ENCODE measurements at places on chromosomes 3 and 15.
A peak's percentile ranks its signal among the peaks of the same experiment; 100 is the strongest.

DNA sequence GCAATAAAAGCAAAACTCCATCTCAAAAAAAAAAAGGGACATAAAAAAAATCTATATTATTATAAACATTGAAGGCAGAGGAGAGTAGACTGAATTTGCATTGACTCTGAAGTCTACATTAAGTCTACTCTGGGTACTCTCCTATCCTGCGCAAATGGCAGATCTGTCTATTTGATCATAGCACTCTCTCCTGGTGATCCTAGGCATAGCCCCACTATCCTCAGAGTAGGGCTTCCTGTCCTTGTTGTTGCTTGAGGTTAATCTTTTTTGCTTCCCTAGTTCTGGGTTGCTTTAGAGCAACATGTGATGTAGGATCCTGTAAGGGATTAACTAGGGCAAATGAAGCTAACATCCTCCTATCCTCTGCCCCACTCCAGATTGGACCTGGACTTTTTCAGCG is 82.1 kb upstream of the LRRFIP2 start:
- DNase-seq: no peak

GRCh38 chr15:73385205-73385604 is 16.4 kb upstream of the HCN4 start:
- no peak for DNase-seq

DNA sequence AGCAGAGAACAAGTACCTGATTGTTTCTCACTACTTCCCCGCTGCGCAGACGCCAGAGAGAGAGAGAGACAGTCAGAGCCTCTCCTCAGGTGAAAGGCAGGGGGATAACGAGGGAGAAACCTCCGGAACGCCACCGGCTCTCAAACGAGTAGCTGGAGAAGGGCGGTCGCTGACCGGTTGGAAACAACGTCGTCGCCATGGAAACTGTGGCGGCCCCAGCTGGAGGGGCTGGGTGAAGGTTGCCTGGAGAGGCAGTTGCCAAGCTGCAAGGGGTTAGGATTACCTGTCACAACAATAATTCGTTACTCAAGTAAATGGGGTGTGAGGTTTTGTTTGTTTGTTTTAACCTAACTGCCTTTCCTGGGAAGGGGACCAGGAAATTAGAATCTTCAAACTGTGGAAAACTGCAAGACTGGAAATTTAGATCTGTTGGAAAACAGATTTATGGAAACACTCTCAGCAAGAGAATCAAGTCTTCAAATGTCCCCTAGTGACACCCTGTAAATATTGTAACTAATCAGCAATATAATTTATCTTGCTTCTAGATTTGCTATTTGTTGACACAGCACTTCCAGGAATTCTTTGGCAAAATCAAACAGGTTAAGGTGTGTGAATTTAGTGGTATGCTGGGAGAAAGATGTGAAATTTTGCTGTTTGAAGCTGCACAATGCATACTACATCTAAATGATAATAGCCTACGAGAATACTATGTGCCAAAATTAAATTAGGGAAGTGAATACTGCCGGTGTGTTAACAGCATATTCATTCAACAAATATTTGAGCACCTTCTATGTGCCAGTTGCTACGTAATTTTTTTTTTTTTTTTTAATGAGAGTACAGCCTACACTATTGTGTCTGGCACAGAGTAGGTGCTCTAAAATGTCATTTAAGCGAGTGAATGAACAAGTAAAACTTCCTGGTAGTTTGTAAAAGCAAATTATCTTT is at the start of gene DNAH12:
Gene DNAH12, minus strand, starts transcription at position 164 of the 945 bp plus-strand sequence. CDS start 1,474 bp downstream, outside the sequence.
- no peak for DNase-seq

DNA sequence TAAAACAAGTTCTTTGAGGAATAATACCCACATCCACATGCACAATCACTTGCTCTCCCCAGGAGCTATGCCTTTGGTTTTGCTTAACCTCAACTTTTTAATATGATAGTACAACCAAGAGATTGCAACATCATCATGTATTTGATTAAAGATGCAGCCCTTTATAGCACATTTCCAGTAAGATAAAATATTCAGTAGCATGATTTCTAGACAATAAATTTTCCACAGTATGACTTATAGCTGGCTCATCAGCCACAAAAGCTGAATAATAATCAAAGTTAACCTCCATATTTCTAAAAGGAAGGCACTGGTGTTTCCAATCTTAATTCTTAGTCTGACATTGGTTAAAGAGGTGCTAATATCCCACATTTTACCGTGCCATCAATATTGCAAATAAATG is 622.5 kb downstream of the TBL1XR1 start:
- DNase-seq: no peak

DNA sequence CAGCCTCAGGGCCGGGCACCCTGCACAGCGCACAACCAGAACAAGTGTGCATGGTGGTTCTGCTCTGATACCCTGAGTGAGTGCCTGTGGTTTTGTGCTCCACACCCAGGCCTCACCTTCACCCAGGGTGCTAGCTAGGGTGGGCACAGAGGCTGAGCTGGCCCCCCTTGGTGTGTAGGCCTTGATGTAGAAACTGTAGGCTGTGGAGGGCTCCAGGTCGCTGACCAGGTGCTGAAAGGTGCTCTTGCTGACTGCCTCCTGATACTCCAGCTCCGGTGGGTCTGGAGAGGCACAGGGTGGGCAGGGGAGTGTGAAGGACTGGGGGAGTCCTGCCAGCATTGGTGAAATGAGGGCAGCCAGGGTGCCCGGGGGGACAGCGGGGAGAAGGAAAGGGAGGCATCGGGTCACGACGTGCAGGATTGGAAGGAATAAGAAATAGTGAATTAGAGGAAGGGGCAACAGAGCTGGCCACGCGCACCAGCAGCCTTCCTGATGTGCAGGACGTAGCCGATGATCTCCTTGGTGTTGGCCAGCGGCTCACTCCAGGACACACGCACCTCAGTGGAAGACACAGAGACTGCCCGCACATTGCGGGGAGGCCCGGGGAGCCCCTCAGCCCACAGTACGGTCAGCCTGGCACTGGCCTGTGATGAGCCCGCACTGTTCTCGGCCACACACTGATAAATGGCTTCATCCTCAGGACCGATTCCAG is 26.6 kb downstream of the RNU5B-1 start:
- DNase-seq: no peak

DNA sequence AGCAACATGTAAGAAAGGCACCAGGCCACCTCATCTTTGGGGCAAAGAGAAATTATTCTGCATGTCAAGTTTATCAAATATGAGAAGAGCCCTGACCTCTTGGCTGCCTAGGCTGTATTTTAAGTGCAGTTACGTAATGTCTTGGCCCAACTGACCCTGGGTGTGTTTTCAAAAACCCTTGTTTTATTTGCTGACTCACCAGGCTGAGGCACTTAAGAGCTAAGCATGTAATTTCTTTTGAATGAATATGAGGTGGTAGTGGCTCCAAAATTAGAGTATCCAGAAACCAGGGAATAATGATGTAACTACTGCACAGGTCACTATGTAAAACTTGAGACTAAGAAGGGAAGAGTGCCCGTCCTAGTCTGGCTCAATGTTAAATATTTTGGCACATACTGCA is 24.3 kb downstream of the PGPEP1L start:
- no peak for DNase-seq

- no peak for DNase-seq
Observed at GRCh38 chr3:52339612-52340011, 23.5 kb downstream of the DNAH1 start.

- DNase-seq: no peak
Observed at GRCh38 chr15:51926809-51927208, 44.8 kb downstream of the LEO1 start.

GRCh38 chr15:34019369-34019990 is 19.5 kb downstream of the AVEN start:
- no peak for DNase-seq

DNA sequence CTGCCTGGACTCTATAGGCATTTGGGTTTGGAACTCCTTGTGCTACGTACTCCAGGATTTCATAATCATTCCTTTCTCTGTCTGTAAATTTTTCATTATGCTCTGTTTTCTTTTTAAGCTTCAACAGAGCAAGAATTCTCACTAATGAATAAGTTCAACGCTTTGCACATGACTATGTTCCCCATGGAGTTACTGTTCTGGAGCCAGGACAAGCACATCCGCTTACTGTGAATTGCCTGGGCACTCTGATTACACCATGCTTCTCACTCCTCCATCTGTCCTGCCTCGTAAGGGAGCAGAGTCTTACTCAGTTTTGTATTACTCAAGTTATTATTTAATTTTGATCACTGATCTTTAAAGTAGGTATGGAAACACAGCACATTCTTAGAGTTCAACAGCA is 472.7 kb downstream of the RAP2B start:
- no peak for DNase-seq

DNA sequence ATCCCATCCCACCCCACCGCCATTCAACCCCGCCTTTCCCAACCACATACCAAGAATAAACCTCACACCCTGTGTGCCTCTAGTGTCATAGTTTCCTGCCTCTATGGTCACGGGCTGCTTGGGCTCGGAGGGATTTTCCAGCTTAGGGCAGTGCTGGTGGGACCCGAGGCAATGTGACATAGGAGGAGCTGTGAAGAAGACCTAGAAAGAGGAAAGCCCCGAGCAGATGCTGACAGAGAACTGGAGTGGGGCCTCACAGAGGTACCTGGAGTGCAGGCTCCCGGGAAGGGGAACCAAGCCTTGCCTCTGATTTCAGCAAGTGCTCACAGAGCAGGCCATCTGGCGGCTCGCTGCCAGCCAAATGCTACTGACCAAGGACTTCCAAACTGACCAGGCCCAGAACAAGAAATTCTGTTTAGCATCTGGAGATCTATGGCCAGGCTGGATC is 27.5 kb downstream of the BHLHE40 start:
- peak; percentile 72 for DNase-seq

- no peak for DNase-seq
Observed at GRCh38 chr15:35443376-35443775, 102.6 kb downstream of the DPH6 start.

DNA sequence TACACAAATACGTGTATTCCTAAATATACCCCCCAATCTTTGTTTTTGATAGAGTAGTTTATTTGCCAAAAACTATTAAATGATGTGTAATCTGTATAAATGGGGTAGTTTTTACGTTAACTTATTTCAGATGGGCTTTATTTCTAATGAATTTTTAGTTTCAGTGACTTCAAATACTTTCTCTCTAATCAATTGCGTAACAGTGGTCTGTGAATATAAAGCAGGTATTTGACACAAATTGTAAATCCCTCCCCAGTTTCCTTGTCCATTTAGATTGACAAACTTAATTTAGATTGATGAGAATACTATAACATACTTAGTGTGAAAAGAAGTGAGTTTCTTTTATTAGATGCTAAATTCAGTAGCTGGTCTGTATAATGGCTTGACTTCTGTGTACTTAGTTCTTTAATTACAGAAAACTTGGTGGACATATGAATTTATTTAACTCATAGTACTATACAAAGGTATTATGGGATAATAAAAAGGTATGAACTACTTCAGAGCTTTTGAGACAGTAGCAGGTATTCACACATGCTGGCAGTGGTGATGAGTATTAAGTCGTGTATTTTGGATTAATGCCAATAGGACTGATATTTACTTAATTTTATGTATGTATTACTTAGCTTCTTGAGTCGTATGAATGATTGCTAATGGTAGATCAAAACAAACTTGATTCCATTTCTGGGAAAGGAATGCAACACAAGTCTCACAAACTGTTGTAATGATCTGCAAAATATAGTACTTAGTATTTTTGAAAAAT is 81.6 kb downstream of the STT3B start:
- no peak for DNase-seq

- peak; percentile 49 for DNase-seq
Observed at GRCh38 chr15:63381301-63382204, at the start of gene CA12. Gene CA12 (minus strand): TSS chr15:63381846. CDS start chr15:63381720, 126 bp downstream.

- DNase-seq: no peak
Observed at GRCh38 chr15:70876011-70876410, 16.2 kb downstream of the THAP10 start.

DNA sequence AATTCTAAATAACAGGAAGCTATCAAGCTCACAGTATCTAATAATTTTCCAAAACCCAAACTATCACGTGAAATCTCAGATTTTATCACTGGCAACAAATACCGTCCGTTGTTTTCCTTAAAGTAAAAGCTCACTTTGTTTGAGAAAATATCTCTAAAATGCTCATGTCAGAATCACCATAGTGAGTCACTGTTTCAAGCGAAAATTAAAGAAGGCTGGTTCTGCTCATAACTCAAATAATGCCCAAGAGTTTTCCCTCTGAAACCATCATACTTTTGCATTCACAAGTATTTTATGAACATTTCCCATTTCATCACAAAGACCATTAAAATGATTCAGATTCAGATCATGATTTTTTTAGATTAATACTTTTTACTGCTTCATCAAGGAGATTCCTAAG is 50.6 kb downstream of the TBL1XR1 start:
- DNase-seq: no peak

- no peak for DNase-seq
Observed at GRCh38 chr15:69579950-69580618, 127.5 kb downstream of the RPLP1 start.

GRCh38 chr15:70111203-70112073 is 13.7 kb upstream of the TLE3 start:
- no peak for DNase-seq

GRCh38 chr3:99872923-99873254 is 55.2 kb downstream of the CMSS1 start:
- DNase-seq: no peak

DNA sequence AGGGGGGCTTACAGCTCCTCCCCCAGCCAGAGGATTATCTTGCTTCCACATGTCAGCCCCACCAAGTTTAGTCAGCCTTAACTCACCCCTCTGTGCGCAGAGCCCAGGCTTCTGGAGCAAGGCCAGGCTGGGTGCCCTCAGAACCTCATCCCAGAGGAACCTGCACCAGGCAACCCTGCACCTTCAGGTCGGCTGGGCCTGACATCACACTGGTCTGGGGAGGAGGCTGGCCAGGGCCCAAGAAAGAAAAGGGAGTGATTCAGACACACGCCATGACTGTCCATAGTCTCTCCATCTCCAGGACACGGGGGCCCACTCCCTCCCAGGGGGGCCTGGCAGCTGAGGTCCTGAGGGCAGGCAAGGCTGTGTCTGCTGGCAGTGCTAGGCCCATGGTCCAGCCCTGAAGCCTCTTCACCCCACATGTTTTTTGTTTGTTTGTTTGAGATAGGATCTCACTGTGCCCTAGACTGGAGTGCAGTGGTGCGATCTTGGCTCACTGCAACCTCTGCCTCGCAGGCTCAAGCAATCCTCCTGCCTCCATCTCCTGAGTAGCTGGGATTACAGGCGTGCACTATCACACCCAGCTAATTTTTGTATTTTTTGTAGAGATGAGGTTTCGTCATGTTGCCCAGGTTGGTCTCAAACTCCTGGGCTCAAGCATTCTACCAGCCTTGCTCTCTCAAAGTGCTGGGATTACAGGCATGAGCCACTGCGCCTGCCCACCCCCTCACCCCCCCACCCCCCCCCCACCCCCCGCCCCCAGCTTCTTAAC is 11.1 kb downstream of the TNK2 start:
- no peak for DNase-seq

DNA sequence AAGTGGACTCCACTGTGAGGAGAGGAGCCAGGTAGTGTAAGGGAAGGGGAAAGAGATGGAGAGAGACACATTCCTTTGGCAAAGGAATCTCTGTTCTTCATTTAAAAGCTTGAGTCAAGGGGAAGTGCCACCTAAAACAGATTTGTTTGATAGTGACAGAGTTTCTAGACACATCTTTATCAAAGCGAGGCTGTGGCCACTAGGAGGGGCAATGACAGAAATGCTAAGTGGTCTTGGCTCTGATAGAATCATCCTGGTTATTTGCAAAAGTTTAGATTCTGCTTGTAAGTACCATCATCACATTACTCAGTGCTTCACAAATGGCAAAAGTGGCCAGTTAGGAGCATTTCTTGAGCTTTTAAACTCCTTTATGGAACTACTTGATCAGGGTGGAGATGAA is 261.4 kb downstream of the CNTN3 start:
- no peak for DNase-seq

- DNase-seq: peak; percentile 63
Observed at GRCh38 chr3:47578691-47579632, at the start of gene CSPG5. Gene CSPG5 (minus strand): TSS chr3:47578865. CDS start chr3:47578693, 172 bp downstream.

Data from activated T-cell treated with anti-CD3 and anti-CD28 coated beads, Interleukin-2, amount 50 U/mL, for 24 hours (primary cell).